Myocyte (in vitro differentiated cells): ENCODE measurements at places on chromosomes 2 and 18. TPM values are rescaled to one million over a fixed set of nuclear protein-coding genes. Genes with fewer than 3 reads are reported as not detected.

IL18R1 gene
- total RNA-seq: not detected in 2 replicates

SLC39A6 gene
- total RNA-seq: 61.7 and 62.2 TPM in 2 replicates

CPLX4 gene
- not detected in 2 replicates for total RNA-seq

REG3A gene
- total RNA-seq: not detected in 2 replicates

DYNAP gene
- total RNA-seq: not detected in 2 replicates

DNER gene
- 0.05 TPM in 1 of 2 replicates, not detected in the other for total RNA-seq

ANKZF1 gene
- 27.9 and 36.4 TPM in 2 replicates for total RNA-seq

CXCR2 gene
- not detected in 2 replicates for total RNA-seq

RUFY4 gene
- total RNA-seq: 0.08 TPM in 1 of 2 replicates, not detected in the other

MYOM1 gene
- 39.9 and 120 TPM in 2 replicates for total RNA-seq

AGXT gene
- total RNA-seq: not detected in 2 replicates

CERS6 gene
- total RNA-seq: 38.0 and 53.4 TPM in 2 replicates

CHST9 gene
- total RNA-seq: not detected in 2 replicates

SCN2A gene
- 0.56 and 0.68 TPM in 2 replicates for total RNA-seq

COL4A4 gene
- total RNA-seq: 0.36 and 0.64 TPM in 2 replicates

GRP gene
- not detected in 2 replicates for total RNA-seq

TMEM182 gene
- total RNA-seq: 25.5 and 29.7 TPM in 2 replicates

RTP5 gene
- total RNA-seq: 0.08 TPM in 1 of 2 replicates, not detected in the other

NDC80 gene
- total RNA-seq: 0.31 and 1.6 TPM in 2 replicates

RAB3GAP1 gene
- 49.2 and 51.8 TPM in 2 replicates for total RNA-seq

MTERF4 gene
- 24.2 and 28.0 TPM in 2 replicates for total RNA-seq

UGT1A8 gene
- total RNA-seq: not detected in 2 replicates

MRPL30 gene
- total RNA-seq: 53.2 and 65.8 TPM in 2 replicates

POMC gene
- total RNA-seq: not detected in 2 replicates

EMX1 gene
- total RNA-seq: not detected in 2 replicates

TMEM178A gene
- 2.0 and 5.3 TPM in 2 replicates for total RNA-seq

DLX1 gene
- 0.78 and 0.94 TPM in 2 replicates for total RNA-seq

CYS1 gene
- 0.16 and 1.1 TPM in 2 replicates for total RNA-seq

GPBAR1 gene
- 0.57 and 1.1 TPM in 2 replicates for total RNA-seq

PIEZO2 gene
- total RNA-seq: 7.5 and 10.7 TPM in 2 replicates

KCNIP3 gene
- total RNA-seq: 4.9 and 12.5 TPM in 2 replicates

HOXD13 gene
- not detected in 2 replicates for total RNA-seq

CABLES1 gene
- 8.2 and 9.7 TPM in 2 replicates for total RNA-seq

GALNT3 gene
- total RNA-seq: 0.16 and 0.37 TPM in 2 replicates

CCL20 gene
- not detected in 2 replicates for total RNA-seq

NAT8 gene
- not detected in 2 replicates for total RNA-seq

SP140 gene
- total RNA-seq: 0.42 and 0.80 TPM in 2 replicates

PIKFYVE gene
- 21.9 and 24.2 TPM in 2 replicates for total RNA-seq

SKOR2 gene
- not detected in 2 replicates for total RNA-seq

DNAJB2 gene
- 40.1 and 80.0 TPM in 2 replicates for total RNA-seq
